Stimulated activated CD4-positive, alpha-beta T cell treated with anti-CD3 and anti-CD28 coated beads, Interleukin-1b, Interleukin-23, amount 100 ng/mL, for 1 hour (primary cell): ENCODE measurements at places on chromosomes 11 and 22.

GRCh38 chr11:57798905-57799559 lies 37.4 kb downstream of the CTNND1 start:
- DNase-seq, result no peak

GRCh38 chr11:9687711-9688477 lies 24.0 kb downstream of the SWAP70 start:
- no peak for DNase-seq

DNA sequence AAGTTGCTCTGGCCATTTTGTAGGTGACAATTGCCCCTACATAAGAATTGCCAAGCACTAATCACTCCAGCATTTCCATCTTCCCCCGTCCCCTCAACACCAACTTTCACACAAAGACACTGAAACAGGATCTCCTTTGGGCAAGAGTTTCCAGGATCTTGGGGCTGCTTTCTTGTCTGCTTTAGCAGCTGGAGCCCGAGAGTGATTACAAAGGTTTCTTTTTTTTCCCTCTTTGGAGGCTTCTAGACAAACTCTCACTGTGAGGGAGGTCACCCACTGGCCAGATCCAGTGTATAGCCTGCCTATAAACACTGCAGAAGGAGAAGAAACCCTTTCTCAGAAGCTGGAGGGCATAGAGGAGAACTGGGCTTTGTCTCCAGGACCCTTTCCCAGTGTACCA lies 92.5 kb downstream of the APIP start:
- no peak for DNase-seq

DNA sequence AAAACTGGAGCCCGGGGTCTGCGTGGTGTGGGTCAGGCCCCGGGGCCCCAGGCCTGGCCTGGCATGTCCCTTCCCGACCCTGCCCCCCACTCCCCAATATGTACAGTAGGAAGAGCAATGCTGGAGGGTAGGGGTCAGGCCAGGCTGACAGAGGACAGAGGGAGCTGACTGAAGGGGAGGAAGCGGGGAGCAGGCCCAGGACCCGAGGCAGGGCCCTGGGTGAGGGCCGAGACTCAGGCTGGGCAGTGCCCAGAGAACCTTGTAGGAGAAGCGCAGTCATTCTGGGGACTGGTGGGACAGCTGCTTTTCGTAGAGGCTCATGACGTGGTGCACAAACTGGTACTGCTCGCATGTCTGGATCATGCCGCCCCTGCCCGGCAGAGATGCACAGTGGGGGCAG lies 2.7 kb upstream of the IGSF22 start:
- no peak for DNase-seq

DNA sequence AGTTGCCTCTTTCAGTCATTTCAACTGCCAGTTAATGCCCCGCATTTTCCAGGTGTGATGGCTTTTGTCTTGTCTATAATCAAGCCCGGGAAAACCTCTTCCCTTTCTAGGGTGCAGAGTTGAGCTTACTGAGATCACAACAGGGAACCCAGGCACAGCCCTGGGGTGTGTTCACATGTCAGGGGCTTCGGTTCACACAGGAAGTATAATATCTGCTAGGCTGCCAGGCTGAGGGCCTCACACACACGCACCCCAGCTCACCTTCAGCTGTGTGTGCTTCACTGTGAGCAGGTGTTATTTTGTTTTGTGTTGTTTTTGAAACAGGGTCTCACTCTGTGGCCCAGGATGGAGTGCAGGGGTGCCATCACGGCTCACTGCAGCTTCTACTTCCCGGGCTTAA lies 9.7 kb upstream of the SOX10 start:
- DNase-seq, result no peak

DNA sequence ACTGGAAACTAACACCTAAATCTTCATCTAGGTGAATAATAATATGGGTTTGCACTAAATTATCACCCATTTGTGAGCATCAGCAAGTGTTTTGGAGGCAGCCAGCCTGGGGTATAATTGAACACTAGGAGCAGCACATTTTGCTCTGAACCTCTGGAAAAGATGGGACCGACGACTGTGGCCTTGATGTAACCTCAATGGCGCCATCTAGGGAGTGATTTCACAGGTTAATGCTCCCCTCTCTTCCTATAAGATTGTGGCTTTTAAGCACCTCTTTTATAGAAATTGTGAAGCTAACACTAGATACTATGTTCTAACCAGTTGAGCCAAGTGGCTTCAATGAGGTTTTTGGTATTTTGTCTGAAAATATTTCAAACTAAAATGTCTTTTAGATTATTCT lies 203.7 kb downstream of the NELL1 start:
- DNase-seq, result no peak

DNA sequence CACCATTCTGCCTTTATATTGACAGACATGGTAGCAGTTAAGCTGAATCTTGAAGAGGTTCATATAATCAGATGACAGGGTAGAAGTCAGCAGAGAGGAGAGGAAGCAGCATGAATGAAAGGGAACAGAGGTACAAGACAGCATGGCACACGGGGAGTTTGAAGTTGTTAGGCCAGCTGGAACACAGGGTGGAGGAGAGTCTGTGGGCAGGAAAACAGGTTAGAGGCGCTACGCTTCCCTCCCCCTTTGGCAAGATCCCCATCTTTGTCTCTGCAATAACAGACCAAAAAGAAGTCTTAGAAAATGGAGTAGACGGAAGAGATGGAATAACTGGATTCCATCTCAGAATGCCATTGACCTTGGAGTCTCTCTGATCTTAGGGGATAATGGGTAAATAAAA lies 20.0 kb upstream of the NDUFC2 start:
- no peak for DNase-seq

GRCh38 chr11:108751444-108751843 lies 86.6 kb downstream of the DDX10 start:
- DNase-seq, result no peak

DNA sequence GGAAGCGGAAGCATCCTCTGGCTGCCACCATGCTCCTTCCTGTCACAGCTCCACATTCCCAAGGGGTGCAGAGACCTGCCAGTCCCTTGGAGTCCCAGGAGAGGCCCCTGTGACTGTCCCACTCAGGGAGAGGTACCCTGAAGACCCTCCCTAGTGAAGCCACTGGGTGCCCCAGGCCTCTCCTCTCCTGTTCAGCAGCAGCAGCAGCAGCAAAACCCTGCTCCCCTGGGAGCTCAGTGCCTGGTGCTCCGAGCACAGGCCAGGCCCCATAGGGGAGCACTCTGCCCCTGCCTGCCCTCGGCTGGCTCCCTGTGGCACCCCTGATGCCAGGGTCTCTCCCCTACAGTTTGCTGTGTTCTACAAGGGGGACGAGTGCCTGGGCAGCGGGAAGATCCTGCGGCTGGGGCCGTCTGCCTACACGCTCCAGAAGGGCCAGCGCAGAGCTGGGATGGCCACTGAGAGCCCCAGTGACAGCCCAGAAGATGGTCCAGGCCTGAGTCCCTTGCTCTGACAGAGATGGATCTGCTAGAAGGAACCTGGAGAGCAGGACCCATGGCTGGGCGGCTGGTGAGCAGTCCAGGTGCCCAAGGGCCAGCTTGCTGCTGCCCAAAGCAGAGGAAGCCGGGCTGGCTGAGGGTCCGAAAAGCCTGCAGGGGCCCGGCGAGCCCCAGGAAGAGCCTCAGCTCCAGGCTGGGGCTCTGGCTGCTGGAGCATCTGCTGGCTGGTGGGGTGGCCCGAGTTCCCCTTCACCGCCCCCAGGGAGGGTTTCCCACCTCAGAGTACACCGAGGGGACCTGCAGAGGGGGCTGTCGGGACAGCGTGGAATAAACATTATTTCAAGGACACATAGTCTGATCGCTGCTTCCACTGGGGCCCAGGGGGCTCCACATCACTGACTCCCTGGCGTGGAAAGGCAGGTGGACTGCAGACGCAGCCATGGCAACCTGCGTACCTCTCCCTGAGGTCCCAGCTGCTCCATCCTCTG lies 21.3 kb downstream of the TRMU start:
- no peak for DNase-seq

- DNase-seq, result no peak
These were observed 24.5 kb upstream of the SERPIND1 start for GRCh38 chr22:20749453-20749852.

DNA sequence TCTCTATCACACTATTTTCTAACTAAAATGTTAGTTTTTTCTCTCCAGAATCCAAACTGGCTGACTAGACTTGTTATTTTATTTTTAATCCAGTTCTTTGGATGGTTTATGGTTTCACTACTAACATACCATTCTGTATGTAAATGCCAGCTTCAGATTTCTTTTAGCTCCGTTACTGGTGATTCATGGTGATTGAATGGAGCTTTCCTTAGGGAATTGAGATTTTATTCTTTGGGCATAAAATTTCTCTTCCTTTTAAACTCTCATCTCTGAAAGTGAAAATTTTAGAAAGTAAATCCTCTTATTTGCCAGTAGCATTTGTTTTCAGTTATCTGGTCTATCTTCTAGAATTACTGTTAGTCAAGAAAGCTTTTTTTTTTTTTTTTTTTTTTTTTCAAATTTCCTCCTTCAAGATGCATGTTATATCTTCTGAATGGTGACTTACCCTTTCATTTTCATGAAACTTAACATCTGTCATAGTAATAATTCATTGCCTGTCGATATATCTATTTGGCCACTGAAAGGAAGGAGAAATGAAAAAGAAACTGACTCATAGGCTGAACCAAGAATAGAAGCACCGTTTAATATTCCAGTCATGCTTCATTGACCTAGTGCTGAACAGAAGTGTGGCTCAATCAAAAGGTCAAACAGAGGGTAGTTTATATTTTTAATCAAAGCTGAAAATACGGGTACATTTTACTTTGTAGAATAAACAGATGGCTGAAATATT lies 6.4 kb downstream of the ENDOD1 start:
- DNase-seq, result no peak

GRCh38 chr11:84566671-84567070 lies 1060.5 kb downstream of the DLG2 start:
- DNase-seq, result no peak

DNA sequence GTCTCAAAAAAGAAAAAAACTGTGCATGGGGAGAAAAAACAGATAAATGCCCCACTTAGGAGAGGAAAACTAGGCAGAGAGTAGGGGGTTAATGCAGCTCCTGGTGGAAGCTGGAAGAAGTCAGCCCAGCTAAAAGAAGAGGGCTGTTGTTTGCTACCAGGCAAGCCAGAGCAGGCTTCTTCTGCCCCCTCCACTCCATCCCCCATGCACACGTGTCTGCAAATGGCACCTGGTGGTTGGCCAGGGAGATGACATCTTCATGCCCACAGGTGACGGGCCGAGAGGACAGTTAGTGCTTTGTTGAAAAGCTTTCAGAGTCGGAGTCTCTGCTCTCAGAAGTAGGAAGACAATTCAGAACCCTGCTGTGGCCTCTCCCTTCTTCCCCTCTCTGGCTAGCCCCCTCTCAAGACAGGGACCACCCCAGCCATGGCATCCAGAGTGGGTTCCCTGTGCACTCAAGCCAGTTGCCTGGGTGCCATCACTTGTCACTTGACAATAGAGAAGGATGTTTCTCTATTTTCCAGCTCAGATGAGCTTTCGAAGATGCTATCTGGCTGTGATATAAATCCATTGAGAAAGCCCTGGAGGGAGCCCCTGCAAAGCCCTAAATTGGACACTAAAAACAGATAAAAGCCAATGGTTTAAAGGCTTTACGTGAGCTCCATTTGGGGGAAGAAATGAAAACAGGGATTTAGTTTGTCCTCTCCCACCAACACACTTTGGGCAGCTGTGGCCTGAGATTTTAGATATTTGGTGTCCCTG lies 142.0 kb downstream of the TRIM29 start:
- no peak for DNase-seq

- DNase-seq, result no peak
These were observed 55.0 kb downstream of the TRAF6 start for GRCh38 chr11:36454941-36455631.

DNA sequence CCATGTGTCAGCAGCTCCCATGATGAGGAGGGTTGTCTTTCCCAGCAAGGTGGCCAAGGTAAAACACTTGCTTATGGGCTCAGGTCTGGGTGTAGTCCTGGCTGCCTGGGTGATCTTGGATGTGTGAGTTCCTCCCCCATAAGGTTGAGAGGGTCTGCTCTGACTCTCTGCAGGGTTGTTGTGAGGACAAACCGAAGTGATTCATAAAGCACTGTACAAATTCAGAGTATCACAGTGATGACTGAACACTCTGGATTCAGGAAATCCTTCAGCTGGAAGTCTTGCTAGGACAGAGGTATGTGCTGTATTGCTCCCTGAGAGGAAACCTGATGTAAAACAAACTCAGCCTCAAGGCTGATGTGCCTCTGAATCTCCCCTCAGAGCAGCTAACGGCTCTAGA lies 220.9 kb upstream of the PITPNB start:
- no peak for DNase-seq

DNA sequence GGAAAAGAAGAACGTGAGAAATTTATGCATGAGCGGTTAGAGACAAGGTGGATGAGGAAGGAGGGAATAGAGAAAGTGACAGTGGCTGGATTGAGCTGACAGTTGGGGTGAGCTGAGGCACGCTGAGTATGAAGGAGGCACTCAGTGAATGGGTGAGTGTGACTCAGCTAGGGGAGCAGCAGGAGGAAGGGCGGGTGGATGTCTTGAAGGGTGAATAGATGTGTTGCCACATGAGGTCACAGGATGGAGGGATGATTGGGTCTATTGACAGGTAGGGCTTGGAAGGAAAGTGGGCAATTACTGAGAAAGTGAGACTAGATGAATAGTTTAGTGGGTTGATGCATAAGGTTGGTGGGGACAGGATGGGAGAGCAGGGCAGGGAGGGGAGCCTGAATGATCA lies 8.0 kb downstream of the IFITM10 start:
- DNase-seq, result no peak

- DNase-seq, result no peak
These were observed 91.5 kb downstream of the PHF21B start for GRCh38 chr22:44918166-44918924.

DNA sequence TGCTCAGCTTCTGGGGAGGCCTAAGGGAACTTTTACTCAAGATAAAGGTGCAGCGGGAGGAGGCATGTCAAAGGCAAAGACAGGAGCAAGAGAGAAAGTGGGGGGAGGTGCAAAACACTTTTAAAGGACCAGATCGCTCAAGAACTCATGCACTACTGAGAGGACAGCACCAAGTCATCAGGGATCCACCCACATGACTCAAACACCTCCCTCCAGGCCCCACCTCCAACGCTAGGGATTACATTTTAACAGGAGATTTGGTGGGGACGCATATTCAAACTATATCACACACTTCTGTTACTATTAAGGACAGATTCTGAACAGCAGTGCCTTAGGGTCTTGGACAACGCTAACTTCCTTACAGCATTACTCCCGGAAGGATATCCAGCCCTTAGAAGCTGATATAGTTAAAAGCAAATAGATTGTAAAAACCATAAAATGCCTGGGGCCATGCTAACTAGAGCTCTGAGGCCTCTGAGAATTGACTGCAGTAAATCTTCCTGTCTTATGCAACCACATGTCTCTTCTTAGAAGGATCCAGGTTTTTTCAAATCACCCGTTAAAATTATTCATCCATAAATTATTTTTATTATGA lies 16.7 kb upstream of the ZC3H12C start:
- DNase-seq, result no peak

- no peak for DNase-seq
These were observed 833 bp downstream of the SCUBE2 start for GRCh38 chr11:9090488-9091043.
